T-helper 2 cell (primary cell): ENCODE measurements at places on chromosomes 13 and 19.

GRCh38 chr19:10158071-10158470 lies 36.7 kb downstream of the DNMT1 start:
- DNase-seq = no peak

- DNase-seq = no peak
Observed at GRCh38 chr13:75226733-75227435, 255.1 kb downstream of the TBC1D4 start.

- no peak for DNase-seq
Observed at GRCh38 chr19:7845390-7846154, 15.6 kb downstream of the EVI5L start.

GRCh38 chr19:11010041-11010440 lies 49.2 kb downstream of the SMARCA4 start:
- DNase-seq = no peak

- no peak for DNase-seq
Observed at GRCh38 chr13:96041326-96042110, 11.7 kb downstream of the UGGT2 start.

- no peak for DNase-seq
Observed at GRCh38 chr13:97394542-97394941, 39.4 kb upstream of the RAP2A start.

DNA sequence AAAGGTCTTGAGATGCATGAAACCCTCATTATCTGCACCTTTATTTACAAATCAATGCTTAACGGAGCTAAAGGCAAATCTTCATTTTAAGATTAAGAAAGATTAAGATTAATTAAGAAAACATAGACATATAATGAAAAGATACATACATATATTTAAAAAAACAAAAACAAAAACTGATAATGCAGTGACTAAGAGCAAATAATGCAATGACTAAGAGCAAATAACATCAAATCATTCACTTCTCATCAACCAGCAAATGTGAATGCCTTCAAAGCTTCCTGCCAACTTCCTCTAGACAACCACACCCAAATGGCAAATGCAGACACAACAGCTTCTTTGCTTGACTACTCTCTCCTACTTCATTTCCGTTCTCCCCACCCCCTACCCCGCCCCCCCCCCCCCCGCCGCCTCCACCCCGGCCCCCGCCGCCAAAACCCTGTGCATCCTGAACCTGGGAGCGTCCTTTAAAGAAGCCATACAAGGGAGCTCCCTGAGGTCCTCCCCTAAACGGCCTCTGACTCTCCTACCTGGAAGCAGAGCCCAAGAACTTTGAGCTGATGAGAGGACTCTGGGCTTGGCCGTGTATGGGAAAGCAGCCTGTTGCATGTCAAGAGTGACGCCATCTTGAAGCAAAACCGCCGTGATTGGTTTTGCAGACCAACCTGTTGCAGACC lies 24.5 kb downstream of the TEX101 start:
- DNase-seq = peak; percentile 75

DNA sequence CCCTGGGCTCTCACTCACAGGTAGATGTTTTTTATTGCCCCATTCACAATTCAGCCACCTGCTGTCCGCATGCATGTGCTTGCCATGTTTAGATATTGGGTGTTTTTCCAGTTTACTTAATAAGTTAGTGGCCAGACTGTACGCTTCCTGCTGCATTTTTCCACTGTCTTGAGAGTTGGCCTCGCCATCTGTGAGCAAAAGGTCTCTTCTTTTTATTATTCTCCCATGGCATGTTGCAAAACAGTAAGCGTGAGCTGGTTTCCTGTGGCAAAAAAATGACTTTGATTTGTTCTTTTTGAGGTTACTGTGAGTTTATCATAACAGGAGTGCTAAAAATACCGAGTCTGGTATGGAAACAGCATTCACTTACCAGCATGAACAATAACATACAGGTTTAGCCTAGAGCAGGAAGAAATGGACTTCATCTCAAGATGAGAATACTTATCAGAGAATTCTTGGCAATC lies 46.0 kb downstream of the SAE1 start:
- no peak for DNase-seq

DNA sequence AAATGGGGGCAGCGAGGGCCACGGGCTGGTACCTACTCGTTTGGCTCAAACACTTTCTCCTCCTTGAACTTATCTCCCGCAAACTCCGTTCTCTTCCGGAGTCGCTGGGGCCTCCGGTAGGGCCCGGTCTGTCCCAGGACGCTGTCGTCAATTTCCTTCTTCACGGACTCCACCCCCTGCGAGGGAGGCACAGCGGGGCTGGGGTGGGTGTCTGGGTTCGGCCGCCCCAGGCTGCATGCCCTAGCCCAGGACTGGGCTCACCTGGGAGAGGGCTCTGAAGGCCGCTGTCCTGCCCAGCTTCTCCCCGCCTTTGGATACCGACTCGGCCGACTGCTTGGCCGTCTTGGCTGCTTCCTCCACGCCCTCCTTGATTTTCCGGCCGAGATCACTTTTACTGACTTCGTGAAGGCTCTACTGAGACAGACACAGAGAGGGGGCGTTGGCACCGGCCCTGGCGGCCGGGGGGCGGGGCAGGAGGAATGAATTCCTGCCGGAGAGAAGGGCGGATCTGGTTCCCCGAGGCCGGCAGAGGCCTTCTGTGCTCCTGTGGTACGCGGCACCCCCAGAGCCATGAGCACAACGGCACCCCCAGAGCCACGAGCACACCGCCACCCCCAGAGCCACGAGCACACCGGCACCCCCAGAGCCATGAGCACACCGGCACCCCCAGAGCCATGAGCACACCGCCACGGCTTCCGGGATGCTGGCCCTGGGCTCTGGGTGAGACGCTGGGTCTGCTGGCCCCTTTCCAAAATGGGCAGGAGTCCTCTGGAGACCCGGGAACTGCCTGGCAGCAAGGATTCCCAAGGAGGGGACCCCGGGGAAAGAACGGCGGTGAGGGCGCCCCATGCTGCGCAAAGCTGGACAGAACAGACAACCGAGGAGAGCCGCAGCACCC lies 8.1 kb upstream of the CTXN1 start:
- DNase-seq = no peak

DNA sequence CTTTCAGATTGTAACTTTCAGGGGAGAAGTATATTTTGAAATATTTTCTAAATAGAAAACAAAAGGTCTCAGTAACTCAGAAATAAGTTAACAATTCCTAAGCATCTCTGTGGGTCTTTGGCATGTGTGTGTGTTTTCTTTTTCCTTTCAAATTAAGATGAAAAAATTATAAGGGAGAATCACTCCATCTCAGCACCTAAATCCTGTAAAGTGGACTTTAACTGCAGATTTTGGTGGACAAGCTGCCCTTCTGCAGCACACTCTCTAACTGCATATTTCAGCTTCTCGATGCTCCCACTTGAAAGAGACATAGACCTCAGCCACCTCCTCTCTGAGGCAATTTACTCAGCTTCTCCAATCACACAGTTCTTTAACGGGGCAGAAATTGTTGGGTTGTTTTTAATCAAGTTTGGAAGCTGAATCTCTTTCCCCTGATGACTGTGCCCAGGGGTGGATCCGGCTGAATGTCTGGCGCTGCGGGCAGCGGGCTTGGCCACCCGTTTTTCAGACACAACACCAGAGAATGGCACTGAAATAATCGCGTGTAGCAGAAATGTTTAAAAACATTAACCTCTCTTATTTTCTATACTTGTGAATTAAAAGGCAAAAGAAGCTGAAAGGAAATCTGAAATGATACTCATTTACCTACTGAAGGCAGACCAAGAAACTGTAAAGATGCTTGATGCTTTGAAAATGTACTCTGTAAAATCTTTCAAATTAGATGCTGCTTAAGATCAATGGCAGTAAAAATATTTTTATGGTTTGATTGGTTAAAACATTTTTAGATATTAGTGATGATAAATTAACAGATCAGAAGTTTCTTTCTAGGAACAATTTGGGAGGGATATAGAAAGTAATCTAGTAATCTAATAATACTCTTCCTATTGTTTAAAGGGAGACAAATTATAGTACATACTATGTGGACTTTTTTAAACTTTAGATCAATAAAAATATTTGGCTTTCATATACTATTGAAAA lies 12.4 kb downstream of the ZIC2 start:
- no peak for DNase-seq

- no peak for DNase-seq
Observed at GRCh38 chr19:6464070-6464873, at the start of gene CRB3. Gene CRB3 (plus strand): TSS chr19:6464271. CDS start chr19:6464702, 431 bp downstream.

GRCh38 chr13:29964181-29964845 lies 113.9 kb upstream of the UBL3 start:
- DNase-seq = no peak

GRCh38 chr19:16445238-16446107 lies 26.3 kb downstream of the EPS15L1 start:
- DNase-seq = no peak

DNA sequence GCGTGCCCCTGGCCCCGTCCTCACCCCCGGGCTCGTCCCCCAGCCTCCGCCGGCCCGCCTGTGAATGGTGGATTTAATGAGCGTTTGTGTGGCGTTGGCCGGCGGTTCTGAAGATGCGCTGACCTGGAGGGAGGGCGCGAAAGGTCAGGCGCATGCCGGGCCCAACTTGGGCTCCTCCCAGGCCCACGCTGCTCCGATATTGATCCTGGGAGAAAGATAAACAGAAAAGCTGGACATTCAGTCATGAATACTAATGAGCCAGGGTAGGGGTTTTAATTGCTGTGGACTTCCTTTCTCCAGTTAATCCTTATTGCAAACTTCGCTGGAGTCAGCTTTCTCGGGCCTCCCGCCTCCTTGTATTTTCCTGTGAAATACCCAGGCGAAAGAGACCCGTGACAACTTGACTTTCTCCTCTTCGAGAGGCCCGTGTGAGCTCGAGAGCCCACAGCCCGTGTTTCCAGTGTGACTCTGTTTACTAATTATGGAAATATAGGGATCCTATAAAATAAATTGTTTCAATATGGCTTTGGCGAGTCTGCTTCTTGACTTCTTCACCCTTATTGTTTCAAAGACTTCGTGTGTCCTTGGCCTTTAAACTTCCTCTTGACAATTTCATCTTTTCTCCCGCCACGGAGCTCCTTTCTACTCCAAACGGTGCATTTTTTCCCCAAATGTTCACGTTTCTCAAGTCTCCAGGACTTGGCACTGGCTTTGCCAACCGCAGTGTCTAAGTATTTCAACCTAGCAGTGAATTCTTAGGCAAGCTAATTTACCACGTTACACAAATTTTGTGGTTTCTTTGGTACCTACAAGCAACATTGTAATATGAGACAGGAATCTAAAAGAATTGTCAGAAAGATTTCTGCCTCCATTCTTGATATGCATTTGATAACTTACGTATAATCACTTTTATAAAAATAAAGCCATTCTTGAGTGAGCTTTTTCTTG lies 10.5 kb downstream of the ZIC2 start:
- no peak for DNase-seq

DNA sequence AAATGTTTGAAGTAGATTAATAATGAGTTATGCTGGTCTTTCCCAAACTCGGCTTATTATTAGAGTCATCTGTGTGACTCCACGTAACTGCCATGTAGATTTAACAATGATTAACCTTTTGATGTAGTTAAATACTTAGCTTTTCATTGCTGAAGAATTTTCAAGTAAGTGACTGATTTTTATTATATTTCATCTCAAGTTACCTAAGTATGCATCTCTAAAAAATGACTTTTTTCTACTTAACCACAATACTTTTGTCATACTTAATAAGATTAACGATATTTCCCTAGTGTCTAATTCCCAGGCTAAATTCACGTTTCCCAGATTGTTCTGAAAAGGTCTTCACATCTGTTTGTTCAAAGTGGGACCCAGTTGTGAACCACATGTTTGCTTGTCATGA lies 17.8 kb downstream of the BIVM start:
- no peak for DNase-seq

DNA sequence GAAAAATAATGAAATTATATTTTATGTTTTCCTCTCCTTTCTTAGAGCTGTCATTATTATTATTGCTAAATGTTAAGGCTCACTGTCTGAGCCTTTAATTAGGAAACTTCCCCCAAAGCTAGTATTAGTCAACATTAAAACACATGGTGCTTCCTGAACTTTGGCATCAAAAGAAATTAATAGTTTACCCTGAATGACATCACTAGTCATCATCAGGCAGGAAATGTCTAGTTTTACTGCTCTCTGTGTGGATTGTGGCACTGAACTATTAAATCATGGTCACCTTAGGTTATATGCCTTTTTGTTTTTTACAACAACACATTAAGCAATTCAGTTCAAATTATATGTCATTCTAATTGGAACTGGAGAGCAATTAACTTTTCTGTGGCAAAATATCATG lies 595.5 kb downstream of the SLITRK1 start:
- no peak for DNase-seq

GRCh38 chr13:64553411-64554129 lies 2676.6 kb downstream of the PCDH9 start:
- no peak for DNase-seq

DNA sequence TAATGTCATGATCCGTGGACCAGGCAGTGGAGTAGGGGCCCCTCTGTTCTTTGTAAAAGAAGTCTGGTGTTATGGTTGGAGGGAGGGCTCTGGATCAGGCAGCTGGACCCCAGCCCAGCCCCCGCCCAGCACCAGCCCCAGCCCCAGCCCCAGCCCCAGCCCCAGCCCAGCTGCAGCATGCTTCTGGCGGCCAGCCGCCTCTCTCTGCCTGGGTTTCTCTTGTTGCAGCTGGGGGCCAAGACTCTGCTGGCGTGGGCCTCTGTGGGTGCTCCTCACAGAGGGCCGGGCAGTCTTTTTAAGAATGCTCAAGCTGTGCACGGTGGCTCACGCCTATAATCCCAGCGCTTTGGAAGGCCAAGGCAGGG lies 17.9 kb downstream of the DOT1L start:
- no peak for DNase-seq

DNA sequence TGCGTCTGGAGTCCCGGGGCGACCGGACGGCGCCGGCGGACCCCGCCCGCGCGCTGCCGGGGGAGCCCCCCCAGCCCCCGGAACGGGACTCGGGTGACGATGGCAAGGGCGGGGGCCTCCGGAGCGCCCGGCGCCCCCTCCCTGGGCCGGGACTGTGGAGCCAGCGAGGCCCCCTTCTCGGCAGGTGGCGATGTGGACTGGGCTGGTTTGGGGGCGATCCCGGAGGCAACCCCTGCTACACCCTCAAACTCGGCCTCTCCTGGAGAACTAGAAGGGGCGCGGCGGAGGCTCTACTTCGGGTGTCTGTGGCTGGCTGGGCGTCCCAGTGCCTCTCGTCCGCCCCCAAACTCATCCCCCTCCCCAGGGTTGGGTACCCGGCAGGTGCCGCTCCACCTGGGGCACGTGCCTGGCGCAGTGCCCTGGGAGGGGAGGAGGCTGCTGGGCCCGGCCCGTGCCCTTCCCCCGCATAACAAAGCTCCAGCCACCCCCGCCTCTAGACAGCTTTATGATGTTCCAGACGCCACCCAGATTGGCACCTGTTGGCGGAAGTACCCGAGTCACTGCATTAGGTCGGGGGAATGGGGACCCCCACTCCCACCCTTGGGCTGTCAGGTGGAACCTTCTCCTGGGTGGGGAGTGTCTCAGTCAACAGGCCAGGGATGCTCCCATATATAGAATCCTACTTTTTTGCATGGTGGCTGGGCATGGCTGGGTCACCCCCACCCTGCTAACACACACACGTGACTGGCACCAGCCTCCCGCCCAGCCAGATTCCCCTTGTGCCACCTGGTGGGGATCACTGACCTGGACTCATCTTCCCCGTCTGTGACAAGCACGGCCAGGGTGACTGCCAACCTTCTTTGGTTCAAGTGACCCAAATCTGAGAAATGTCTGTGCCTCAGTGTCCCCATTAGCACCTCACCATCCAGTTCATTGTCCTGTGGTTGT lies 722 bp downstream of the PKN1 start:
- no peak for DNase-seq

- DNase-seq = peak; percentile 37
Observed at GRCh38 chr13:111216166-111216960, 101.3 kb downstream of the ARHGEF7 start.

- DNase-seq = no peak
Observed at GRCh38 chr13:43240278-43240677, 216.9 kb downstream of the DNAJC15 start.

GRCh38 chr13:48515732-48516131 lies 17.1 kb downstream of the RCBTB2 start:
- DNase-seq = no peak
